ENCODE measurements at places on chromosomes 3 and 15.

- no peak for DNase-seq
Observed at GRCh38 chr3:143810953-143811265, 37.4 kb downstream of the SLC9A9 start.

GRCh38 chr15:72671525-72671924 lies 14.5 kb downstream of the HIGD2B start:
- no peak for DNase-seq

DNA sequence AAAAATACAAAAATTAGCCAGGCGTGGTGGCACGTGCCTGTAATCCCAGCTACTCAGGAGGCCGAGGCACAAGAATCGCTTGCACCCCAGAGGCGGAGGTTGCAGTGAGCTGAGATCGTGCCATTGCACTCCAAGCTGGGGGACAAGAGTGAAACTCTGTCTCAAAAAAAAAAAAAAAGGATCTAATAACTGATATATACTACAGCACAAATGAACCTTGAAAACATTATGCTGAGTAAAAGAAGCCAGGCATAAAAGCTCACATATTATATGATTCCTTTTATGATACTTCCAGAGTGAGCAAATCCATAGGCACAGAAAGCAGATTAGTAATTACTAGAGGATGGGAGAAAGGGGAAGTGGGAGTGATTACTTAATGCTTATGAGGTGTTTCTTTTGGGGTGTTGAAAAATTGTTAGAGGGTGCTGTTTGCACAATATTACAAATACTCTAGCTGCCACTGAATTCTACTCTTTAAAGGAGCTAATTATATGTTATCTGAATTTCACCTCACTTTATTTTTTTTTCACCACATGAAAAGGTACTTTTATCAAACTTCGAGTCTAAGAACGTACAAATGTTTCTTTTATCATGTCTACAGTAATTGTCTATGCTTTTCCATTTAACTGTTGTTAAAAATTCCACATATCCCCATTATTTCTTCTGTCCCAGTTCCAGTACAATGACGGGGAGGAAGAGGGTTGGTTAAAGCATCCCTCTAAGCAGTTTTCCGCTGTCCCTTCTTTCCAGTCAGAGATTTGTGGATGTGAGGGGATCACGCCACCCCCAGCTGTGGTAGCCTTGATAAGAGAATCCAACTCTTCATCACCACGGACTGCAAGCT lies 77.7 kb upstream of the FAM174B start:
- no peak for DNase-seq

GRCh38 chr15:81015621-81016488 lies 15.1 kb downstream of the TLNRD1 start:
- DNase-seq, result no peak

GRCh38 chr15:65192016-65192415 lies 6.9 kb upstream of the CLPX start:
- DNase-seq, result no peak

- DNase-seq, result no peak
Observed at GRCh38 chr3:31035681-31036080, 141.2 kb upstream of the GADL1 start.

GRCh38 chr3:100561459-100562158 lies 47.8 kb upstream of the ADGRG7 start:
- no peak for DNase-seq

DNA sequence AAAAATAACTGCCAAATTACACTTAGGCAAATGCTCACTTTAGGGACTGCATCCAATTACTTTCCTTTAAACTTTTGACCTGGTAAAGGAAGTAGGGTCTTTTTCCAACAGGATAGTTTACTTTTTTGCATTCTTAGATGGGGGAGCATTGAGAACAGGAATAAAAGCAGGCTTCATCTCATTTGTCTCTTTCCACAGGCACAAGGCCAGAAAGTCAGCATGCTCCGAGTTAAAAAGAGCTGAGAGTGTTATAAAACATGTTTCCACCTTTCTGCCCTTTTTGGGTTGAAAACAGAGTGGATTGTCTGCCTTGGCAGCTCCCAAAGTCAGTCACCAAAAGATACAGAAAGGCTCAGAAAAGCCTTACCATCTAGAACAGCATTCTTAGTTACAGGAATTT lies 404.9 kb upstream of the ALCAM start:
- DNase-seq, result no peak

GRCh38 chr3:27228805-27229204 lies 140.4 kb downstream of the NEK10 start:
- DNase-seq, result no peak

GRCh38 chr3:145721273-145721805 lies 439.6 kb downstream of the PLOD2 start:
- no peak for DNase-seq

- DNase-seq, result peak; percentile 45
Observed at GRCh38 chr3:52407779-52408178, 37.1 kb downstream of the SEMA3G start.

- no peak for DNase-seq
Observed at GRCh38 chr15:45087513-45087912, 26.5 kb downstream of the DUOX2 start.

DNA sequence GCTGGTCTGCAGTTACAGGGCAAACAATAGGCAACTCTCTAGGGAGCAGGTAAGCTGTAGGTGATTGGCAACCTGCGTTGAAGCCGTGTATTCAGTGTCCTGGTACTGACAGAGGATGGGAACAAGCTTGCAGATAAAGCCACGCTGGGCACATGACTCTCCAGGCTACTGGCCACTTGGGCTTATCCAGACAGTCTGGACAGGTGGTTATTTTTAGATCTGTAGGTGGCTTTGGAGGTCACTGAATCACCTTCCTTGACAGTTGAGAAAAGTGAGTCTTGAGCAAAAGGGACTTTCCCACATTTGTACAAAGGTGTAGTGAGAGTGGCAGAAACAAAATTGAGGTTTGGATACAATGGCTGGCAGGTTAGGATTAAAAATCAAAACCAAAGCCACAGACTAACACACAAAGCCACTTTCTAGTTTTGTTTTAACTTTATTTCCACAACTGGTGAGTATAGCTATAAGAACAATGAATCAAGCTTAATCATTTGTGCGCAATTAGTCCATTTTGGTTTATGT lies 22.3 kb upstream of the IL1RAP start:
- no peak for DNase-seq

DNA sequence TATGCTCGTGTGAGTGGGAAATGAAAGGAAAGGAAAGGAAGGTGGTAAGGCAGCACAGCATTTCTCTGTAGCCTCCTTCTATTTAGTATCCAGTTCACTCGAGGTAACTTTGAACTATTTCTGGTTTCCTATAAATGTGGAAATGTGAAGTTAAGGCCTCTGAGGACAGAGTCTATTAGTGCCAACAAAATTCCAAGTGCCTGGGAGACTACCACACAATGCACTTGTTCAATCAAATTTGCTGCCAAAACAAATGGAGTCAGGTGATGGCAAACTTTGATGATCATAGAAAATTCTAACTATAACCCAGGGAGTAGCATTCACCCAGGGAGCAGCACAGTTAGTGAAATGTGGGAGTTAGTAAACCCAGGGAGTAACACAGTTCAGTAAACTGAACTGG lies 155.1 kb downstream of the ALCAM start:
- DNase-seq, result no peak

GRCh38 chr3:80688814-80689213 lies 921.0 kb upstream of the ROBO1 start:
- DNase-seq, result no peak

GRCh38 chr3:142602619-142603385 lies 6.6 kb downstream of the PLS1 start:
- no peak for DNase-seq

GRCh38 chr3:132660811-132661070 lies 612 bp downstream of the UBA5 start:
- DNase-seq, result no peak

- DNase-seq, result no peak
Observed at GRCh38 chr15:89376388-89376787, 41.8 kb upstream of the POLG start.

- DNase-seq, result no peak
Observed at GRCh38 chr15:75650908-75651809, 3.4 kb downstream of the SNX33 start.

DNA sequence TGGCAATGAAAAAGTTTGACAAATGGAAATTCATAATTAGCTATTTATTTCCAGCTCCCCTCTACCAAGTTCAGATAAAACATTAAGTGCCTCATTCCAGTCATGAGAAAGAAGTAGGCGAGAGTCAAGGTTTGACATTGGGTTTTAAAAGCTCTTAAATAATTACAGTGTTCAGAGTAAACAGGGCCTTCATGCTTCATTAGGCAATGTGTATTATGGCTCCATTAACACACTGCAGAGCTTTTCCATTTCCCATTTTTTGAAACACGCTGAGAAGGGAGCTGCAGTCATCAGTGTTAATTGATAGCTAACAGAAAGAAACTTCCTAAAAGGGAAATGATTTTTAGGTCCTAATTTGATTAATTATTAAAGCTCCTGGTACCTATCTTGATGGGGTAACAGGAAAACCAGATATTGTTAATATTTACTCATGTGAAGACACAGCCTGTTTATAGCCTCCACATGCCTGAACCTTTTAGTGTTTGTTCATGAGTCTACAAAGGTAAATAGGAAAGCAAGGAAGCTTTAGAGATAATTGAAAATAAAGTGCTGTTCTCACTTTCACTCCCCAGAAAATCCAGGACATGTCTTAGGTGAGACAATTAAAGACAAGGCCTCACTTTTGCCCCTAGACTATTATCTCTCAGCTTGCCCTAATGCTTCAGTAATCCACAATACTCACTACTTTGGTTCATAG lies 28.7 kb downstream of the SST start:
- DNase-seq, result no peak
